ENCODE measurements at places on chromosomes 3 and 15.

DNA sequence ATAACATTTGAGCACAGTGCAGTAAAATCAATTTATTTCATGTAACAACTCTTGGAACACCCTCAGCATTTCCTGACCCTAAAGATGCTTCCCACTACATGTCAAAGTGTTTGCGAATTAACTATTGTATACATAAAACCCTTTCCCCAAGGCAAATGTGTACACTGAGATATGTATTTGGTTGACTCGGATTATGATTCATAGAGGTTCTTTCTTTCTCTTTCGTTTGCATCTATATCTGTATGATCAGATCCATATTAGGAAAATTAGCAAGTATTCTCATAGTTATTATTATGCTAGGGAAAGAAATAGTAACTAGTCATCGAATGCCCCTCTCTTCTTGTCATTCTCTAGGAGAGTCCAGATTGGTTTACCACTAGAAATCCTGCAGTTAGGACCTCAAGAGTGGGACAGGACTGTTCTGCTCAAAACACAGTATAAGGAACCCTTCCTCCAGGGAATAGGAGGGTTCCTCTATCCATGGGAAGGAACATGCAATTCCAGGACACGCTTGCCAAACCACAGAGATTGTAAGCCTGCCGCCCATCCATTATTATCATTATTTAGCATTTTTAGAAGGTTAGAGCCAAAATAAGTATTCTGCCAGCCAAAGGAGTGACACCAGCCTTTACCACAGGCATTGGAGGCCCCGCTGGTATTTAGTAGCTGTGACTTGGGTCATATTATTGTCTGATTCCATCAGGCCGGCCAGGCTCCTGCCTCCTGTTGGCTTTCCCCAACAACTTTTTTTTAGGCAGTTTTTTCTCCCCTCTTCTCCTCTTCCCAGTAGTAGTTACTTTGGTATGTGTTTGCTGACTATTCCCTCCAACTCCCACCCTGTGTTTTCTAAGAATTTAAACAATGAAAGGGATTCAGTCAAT lies 100.7 kb downstream of the GALK2 start:
- DNase-seq = no peak

DNA sequence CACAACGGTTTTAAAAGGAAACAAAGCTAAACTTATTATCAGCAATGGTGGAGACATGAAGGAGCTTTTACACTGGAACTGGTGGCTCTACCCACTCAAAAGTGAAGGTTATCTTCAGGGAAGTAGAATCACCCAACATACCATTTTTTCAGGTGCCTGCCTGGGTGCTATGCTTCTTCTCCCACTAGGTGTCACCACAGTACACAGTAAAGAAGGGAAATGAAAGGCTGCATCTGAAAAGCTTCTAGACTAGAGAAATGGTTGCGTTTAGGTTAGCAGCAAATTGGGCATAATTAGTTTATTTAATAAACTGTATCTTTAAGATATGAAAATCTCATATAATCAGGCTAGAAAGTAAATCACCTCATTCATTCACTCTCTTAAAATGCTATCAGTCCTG lies 47.0 kb upstream of the SELENOK start:
- DNase-seq = peak; percentile 2

- DNase-seq = peak; percentile 45
These were observed 93.9 kb upstream of the RASGRF1 start for GRCh38 chr15:79184465-79184892.

DNA sequence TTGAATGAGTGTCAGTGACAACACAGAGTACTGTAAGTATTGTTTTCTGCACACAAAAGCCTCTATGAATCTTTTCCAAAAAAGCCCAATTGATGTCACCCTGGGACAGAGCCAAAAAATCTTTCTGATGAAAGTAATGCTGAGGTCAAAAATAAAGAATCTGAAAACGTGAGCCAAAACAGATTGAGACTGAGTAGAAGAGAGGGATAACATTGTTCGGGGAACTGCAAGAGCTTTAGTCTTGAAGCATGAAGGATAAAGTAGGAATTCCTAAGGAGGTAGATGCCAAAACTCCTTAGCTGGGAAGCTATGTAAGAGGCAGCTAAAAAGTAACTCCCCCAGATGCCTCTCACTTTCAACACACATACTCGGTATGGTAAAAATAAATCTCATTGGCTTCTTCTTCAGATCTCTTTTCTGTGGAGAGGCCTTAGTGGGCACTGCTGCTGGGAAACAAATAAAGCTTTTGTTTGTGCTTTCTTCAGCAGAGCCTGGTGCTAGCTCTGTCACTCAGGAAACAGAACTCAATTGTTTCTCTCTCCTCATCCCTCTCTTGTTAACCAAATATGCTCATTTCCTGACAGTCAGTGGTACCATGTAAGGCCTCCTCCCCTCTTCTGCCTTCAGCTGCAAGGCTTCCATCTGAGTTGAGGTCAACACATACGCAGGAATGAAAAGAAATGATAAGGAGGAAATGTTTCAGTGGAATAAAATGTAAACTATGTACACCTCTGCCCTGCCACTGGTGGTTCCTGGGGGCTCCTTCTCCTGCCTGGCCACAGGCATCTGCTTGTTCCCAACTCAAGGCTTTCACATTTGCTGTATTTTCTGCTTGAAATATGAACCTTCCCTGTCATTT lies 58.1 kb downstream of the CD200 start:
- DNase-seq = no peak

DNA sequence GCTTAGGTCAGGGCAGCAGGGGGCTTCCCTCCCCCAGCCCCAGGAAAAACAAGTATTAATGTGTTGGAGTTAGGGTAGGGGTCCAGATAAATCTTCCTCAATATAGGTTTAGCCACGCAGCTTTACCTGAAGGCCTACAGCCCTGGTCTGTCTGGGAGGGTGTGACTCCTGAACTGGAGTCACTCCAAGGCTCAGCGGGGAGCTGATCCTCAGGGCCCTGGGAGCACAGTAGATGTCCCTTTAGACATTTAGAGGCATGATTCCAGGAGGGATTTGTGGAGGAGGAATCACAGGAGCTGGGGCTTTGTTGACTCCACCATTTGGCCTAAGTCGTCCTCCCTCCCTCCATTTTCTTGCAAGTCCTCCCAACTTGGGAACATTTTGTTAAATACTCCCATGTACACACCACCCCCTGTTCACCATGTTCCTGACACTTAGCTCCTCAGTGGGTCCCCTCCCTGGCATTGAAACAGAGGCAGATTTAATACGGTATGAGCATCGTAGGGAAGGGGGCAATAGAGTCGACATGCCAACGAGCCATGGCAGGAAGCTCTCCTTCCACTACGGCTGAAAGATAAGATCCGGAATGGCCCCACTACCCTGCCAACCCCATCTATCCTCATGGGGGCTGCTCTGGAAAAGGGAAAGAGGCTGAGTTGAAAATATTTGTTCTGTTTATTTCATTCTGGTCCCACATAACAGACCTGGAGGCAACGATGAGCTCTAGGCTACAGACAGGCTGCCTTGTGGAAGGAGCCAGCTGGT lies 69.0 kb upstream of the LARS2 start:
- no peak for DNase-seq

GRCh38 chr15:65339920-65340319 lies 35.4 kb downstream of the RNU5B-1 start:
- DNase-seq = no peak

DNA sequence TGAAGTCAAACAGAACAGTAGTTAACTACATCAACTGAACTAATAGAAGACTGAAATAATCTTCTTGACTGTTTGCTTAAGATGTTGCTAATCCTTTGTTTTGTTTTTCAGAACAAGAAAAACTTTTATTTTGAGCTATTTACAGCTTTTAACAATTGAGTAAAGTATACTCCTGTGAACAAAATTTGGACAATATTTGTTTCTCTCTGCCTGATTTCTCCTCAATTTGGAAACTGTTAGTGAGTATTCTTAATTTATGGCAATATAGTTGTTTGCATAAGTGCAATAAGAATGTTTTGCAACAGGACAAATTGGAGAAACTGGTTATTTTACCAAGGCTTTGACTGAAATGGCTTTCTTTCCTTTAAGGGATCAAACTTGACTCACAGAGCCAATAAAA lies 36.5 kb upstream of the ENTPD3 start:
- no peak for DNase-seq

GRCh38 chr15:70583006-70583405 lies 180.4 kb downstream of the UACA start:
- no peak for DNase-seq

- no peak for DNase-seq
These were observed 210.8 kb upstream of the SEMA6D start for GRCh38 chr15:47506329-47507100.

GRCh38 chr3:46293035-46293724 lies 50.9 kb downstream of the CCR3 start:
- DNase-seq = no peak
